Cortex of kidney (tissue), 1 donor: ENCODE measurements at places on chromosomes 13 and 19.

GRCh38 chr19:3296446-3296845 is 69.9 kb upstream of the NFIC start:
- no peak for DNase-seq

DNA sequence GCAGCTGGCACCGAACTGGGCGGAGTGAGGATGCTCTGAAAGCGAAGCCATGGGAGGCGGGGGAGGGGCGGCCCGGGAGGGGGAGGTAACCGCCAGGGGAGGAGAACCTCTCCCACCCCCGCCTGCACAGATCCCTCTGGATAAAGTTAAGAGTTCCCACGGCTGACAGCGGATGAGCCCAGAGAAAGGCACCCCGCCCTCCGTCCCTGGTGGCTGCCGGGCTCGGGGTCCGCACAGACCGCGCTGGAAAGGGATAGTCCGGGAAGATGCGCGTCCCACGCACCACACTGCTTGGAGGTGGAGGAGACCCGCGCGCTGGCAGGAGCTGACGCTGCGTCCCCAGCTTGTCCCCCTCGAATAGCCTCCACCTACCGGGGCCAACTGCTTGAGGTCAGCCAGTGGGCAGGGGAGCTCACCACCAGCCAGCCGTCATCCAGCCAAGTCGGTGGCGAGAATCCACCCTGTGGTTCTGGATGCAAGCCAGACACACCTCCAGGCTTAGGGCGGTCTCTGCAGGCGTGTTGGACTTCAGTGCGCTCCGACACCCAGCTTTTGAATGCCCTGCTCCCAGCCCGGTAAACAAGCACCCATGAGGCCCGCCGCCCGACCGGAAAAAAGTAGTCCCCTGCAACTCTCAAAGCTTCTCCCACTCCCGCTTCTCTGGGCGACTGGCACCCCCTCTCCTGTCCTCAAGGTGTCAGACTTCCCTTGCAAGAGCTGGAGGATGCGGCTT is at the start of gene TRPC4:
Gene TRPC4, minus strand, starts transcription at position 17 of the 733 bp plus-strand sequence. CDS start 86,439 bp downstream, outside the sequence.
- no peak for DNase-seq

GRCh38 chr19:18793144-18794028 is 2.3 kb upstream of the COMP start:
- no peak for DNase-seq

- no peak for DNase-seq
Measured at GRCh38 chr13:22082030-22082429, 411.2 kb downstream of the FGF9 start.

DNA sequence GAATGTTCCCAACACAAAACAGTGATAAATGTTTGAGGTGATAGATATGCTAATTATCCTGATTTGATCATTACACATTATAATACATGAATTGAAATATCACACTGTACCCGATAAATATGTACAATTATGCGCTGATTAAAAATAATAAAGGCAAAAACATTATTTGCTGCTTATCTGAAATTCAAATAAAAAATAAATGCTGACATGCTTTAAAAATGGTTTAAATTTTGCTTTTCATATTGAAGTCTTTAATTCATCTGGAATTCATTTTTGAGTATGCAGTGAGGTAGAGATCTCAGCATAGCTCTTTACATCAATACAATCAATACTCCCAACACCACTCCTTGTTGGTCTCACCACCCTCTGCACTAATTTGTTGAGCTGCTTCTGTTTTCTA is 330.8 kb downstream of the NALCN start:
- no peak for DNase-seq

GRCh38 chr13:78762825-78763224 is 103.9 kb upstream of the OBI1 start:
- no peak for DNase-seq

- no peak for DNase-seq
Measured at GRCh38 chr19:55319785-55320184, 5.4 kb downstream of the TMEM150B start.

GRCh38 chr19:31334849-31335624 is 14.2 kb downstream of the TSHZ3 start:
- DNase-seq = no peak

DNA sequence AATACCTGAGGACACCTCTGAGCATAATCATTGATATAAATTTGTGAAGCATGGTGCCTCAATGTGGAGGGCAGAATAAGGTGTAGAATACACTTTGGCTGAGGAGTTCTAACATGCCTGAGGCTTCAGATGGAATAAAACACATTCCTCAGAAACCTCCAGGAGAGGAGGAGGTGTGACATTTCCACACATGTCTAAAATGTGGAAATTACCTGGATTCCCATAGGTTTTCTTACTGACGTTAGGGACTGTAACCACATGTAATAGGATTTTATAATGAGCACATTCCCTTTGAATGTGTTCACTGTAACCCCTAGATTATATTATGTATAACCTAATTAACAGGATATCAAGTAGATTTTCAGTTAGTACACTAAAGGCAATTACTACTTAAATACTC is 226.1 kb downstream of the TDRD3 start:
- DNase-seq = no peak

- no peak for DNase-seq
Measured at GRCh38 chr13:111508902-111509509, 188.6 kb downstream of the TEX29 start.

DNA sequence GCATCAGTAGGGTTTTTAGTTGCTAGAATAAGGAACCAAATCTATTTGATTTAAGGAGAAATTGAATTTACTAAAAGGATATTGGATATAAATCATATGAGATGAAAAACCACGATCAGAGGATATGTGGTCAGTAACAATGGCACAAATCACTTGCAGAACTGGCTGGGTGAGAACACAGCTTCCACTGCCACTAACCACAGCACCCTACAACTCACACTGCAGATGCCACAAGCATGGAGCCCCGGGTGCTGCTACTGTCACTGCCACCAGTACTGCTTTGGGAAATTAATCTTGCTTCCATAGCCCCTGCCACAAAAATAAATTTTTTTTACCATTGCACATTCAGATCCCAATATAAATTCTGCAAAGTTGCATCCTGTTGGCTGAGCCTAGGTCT is 40.6 kb upstream of the KLF12 start:
- DNase-seq = no peak

DNA sequence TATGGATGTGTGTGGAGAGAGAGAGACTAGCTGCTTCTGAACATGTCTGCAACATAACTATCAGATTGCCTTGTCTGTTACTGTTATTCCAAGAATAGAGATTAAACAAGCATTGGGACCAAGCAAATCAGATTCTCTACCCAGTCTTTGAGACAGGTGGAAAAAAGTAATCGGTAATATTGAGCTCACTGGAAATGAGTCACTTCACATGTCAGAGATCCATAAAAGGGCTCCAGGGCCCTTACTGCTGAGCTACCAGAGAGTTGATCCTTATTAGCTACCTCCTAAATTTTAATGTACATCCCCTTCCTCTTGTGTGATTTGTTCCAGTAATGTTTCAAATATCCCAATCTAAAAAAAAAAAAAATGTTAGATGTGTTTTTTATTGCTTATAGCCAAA is 2118.0 kb downstream of the PCDH9 start:
- DNase-seq = no peak

DNA sequence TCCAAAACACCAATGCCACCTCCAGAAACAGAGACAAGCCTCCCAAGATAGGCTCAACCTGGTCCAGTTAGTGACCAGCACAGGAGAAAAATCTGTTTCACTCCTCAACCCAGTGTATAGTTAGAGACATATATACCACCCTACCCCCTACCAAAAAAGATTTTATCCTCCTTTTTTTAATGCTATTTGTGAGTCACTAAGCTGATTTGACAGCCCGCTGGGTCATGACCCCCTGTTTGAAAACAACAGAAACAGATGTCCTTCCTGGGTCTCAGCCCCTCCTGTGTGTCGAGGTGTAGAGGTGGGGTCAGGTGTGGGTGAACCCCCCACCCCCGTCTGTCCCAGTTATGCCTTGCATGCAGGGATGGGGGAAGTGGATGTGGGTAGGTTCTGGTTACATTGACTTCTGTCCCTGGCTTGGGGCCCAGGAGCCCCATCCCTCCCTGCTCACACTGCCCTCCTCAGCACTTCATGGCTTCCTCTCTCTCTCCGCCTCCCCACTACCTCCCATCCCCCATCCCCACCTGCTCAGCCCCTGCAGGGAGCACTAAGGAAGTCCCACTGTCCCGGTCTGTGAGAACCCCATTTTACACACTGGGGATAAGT is 14.0 kb upstream of the TOMM40 start:
- DNase-seq = no peak

GRCh38 chr13:90591260-90591926 is 756.1 kb upstream of the MIR17HG start:
- no peak for DNase-seq

DNA sequence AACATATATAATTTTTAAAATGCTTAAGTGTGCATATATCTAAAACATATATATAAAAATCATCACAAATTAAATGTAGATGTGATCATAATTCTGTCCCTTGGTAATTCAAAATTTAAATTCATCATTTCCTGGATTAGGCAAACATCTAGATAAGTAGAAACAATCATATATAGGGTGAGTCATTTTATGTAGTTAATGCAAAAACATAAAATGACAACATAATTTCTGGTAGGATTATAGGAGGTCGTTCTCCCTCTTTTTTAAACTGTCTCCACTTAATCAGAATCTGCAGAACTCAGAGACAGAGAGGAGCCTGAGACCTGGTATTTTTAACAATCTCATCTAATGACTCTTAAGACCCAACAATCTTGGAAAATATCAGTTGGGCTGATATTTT is 333.4 kb downstream of the KCTD12 start:
- no peak for DNase-seq

DNA sequence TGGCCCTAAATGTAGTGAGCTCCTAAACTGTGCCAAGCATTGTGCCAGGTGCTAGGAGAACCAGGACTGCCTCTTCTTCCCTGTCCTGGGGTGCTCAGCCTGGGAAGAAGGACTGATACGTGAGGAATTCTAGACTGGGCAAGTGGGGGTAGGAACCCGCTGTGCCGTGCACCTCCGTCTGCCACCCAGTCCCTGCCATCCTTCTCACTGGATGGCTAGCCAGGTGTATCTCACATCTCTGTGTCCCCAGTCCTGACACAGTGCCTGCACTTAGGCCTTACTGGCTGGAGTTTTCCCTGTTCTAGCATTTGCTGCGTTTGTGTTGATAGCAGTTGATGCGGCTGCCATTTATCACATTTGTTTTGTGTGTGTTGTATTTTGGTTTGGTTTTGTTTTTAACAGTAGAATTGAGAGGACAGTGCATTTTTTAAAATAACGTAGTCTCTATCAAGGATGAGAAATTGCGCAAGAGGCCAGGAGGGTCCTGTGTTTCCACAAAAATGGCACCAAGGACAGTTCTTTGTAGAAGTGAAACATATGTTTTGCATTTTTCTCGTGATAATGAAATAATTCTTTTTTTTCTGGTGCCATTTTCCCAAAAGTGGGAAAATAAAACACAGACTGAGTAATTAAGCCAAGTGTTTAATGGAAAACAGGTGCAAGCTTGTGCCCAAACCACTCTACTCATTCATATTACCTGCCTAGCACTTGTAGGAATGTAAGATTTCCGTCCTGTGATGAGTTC is 4.7 kb upstream of the GPR183 start:
- no peak for DNase-seq

DNA sequence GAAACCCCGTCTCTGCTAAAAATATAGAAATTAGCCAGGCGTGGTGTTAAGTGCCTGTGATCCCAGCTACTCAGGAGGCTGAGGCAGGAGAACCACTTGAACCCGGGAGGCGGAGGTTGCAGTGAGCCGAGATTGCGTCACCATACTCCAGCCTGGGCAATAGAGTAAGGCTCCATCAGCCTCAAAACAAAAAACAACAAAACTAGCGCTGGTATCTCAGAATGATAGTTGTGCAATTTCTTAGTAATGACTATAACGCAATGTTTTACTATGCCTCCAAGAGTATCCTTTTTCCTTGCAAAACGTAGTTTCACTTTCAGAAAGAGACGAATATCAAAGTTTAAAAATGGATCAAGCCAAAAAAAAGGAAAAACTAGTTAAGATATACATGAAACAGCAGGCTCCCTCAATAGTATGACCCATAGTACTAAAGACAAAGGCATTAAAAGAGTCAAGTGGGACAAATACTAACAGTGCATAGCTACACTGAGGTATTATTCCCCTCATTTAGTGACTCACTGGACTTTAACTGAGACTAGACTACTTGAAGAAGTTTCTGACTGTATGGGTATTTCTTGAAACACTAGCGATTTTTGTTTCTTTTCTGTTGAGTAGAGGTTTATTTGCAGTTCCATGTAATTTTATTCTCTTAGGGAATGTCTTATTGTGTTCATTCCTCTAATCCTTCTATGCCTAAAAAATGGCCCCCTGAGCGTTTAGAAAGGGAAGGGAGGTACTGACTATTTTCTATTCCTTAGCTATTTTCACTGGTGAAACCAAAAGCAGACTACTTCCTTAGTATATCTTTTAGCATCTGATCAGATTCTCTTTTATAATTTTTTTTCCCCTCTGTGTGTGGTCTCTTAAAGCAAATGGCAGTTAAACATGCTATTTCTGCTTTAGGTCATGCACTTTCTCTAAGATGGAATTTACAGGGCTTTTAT is 10.4 kb upstream of the ITM2B start:
- DNase-seq = no peak

GRCh38 chr19:19201697-19202630 is 1.2 kb downstream of the NR2C2AP start:
- DNase-seq = no peak

DNA sequence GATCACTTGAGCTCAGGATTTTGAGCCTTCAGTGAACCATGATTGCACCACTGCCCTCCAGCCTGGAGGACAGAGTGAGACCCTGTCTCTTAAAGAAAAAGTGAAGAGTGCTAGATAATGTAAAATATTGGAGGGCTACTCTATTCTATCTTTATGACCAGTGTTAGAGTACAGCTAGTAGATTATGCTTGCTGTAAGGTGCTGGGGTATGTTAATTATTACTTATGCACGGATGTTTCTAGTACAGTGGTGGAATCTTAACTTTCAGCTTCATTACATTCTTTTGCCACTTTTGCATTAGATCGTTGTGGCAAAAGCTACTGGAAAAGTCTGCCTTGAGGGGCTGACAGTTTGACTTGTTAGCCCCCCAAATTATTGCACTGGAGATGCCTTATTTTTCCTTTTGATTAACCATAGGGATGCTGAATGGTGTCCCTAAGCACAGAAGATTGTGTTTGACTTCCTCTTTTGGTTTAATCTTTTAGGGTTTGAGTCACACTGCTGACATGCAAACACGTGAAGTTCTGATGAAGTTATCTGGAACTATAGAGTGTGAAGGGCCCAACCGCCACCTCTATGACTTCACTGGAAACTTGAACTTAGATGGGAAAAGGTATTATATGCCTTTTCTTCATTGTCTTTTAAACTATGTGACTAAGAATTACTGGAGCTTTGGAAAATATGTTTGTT is 169.8 kb downstream of the ATP8A2 start:
- no peak for DNase-seq

- DNase-seq = no peak
Measured at GRCh38 chr19:34994286-34994642, 5.9 kb upstream of the GRAMD1A start.

- no peak for DNase-seq
Measured at GRCh38 chr19:37165635-37166034, 6.9 kb downstream of the ZNF585A start.

- DNase-seq = no peak
Measured at GRCh38 chr13:33168321-33168960, 117.1 kb downstream of the STARD13 start.
